ENCODE measurements at places on chromosomes 2 and 18.
A peak's percentile ranks its signal among the peaks of the same experiment; 100 is the strongest.

- no peak overlapping the region for H3K4me3 ChIP-seq
- H3K4me1 ChIP-seq, result no peaks in the 10 kb centered on the region
- DNase-seq, result no peak
- no peaks in the 10 kb centered on the region for H3K36me3 ChIP-seq
Measured at GRCh38 chr2:134346141-134346540, 92.3 kb downstream of the MGAT5 start.

- H3K27me3 ChIP-seq, result no peaks in the 10 kb centered on the region
- no peak for DNase-seq
- no peaks in the 10 kb centered on the region for H3K4me1 ChIP-seq
- H3K4me3 ChIP-seq, result no peak overlapping the region
Measured at GRCh38 chr18:21826196-21826595, 85.6 kb downstream of the MIB1 start.

- H3K36me3 ChIP-seq, result no peaks in the 10 kb centered on the region
- H3K4me3 ChIP-seq, result no peak overlapping the region
- H3K4me1 ChIP-seq, result no peaks in the 10 kb centered on the region
- no peaks in the 10 kb centered on the region for H3K27me3 ChIP-seq
- no peak for DNase-seq
Measured at GRCh38 chr2:120977582-120978358, 242.1 kb downstream of the GLI2 start.

DNA sequence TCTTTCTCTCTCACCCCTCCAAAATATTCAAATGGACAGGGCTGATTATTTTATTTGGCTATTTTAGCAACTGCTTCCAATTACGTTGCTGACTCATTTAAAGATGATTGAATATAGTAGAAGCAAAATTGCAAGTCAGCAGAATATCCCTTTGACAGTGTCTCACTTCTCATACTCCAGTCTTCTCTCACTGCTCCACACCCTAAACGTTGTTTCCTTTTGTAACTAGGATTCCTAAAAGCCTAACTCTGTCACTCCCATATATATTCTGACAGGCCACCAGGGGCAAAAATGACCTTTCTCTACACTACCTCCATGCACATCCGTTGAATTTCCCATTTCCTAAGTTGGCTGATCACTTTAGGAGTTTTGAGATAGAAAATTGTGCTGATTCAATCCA, 351.1 kb downstream of the RND3 start:
- no peak overlapping the region for H3K27ac ChIP-seq
- H3K27me3 ChIP-seq, result no peaks in the 10 kb centered on the region
- no peak overlapping the region for H3K4me3 ChIP-seq
- no peaks in the 10 kb centered on the region for H3K36me3 ChIP-seq

- no peaks in the 10 kb centered on the region for H3K27me3 ChIP-seq
- no peaks in the 10 kb centered on the region for H3K36me3 ChIP-seq
- peak; percentile 83 for DNase-seq
- H3K27ac ChIP-seq, result no peak overlapping the region
- H3K4me3 ChIP-seq, result no peak overlapping the region
Measured at GRCh38 chr2:240455647-240456446, 20.4 kb downstream of the GPC1 start.

- no peak overlapping the region for H3K27ac ChIP-seq
- H3K27me3 ChIP-seq, result no peaks in the 10 kb centered on the region
- no peak overlapping the region for H3K4me3 ChIP-seq
Measured at GRCh38 chr2:7588295-7588694, 671.1 kb downstream of the RNF144A start.

- no peak overlapping the region for H3K4me3 ChIP-seq
- no peaks in the 10 kb centered on the region for H3K27me3 ChIP-seq
- H3K36me3 ChIP-seq, result no peaks in the 10 kb centered on the region
- H3K4me1 ChIP-seq, result peaks cover 12% of the 10 kb centered on the region
Measured at GRCh38 chr2:105795575-105795934, 50.8 kb downstream of the NCK2 start.

- H3K4me1 ChIP-seq, result no peaks in the 10 kb centered on the region
- DNase-seq, result peak; percentile 25
- no peaks in the 10 kb centered on the region for H3K36me3 ChIP-seq
- H3K27me3 ChIP-seq, result no peaks in the 10 kb centered on the region
- no peak overlapping the region for H3K4me3 ChIP-seq
Measured at GRCh38 chr2:18299423-18300212, 260.8 kb downstream of the RDH14 start.

- H3K4me1 ChIP-seq, result no peaks in the 10 kb centered on the region
- H3K27ac ChIP-seq, result no peak overlapping the region
- no peaks in the 10 kb centered on the region for H3K27me3 ChIP-seq
- H3K36me3 ChIP-seq, result no peaks in the 10 kb centered on the region
- DNase-seq, result no peak
Measured at GRCh38 chr18:55318951-55319441, 269.0 kb downstream of the TCF4 start.

GRCh38 chr2:178491612-178492011, 11.4 kb downstream of the PLEKHA3 start:
- H3K36me3 ChIP-seq, result no peaks in the 10 kb centered on the region
- H3K27ac ChIP-seq, result no peak overlapping the region
- no peak for DNase-seq
- H3K4me1 ChIP-seq, result no peaks in the 10 kb centered on the region

GRCh38 chr2:241129086-241129871, 20.0 kb downstream of the PASK start:
- H3K4me3 ChIP-seq, result no peak overlapping the region
- no peaks in the 10 kb centered on the region for H3K27me3 ChIP-seq
- no peak for DNase-seq
- H3K36me3 ChIP-seq, result no peaks in the 10 kb centered on the region
- no peaks in the 10 kb centered on the region for H3K4me1 ChIP-seq

DNA sequence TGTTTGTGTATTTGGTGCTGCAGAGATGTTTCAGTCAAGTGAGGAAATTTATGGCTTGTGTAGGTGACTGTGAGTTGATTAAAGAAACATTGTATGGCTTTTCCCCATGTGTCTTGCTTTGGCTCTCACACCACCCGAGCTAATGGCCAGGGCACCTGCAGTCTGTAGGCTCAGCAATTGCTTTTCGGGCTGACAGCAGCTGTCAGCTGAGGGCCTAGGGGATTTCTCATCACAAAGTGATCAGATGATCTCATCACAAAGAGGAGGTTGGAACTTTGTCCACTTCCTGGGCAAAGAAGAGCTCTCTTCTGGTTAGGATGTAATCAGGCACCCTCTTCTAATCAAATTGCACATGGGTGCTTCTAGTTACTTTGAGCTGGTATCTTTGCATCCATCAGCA, 632.2 kb downstream of the SLC4A3 start:
- no peaks in the 10 kb centered on the region for H3K36me3 ChIP-seq
- DNase-seq, result no peak
- no peaks in the 10 kb centered on the region for H3K4me1 ChIP-seq
- H3K27ac ChIP-seq, result no peak overlapping the region
- no peak overlapping the region for H3K4me3 ChIP-seq
- no peaks in the 10 kb centered on the region for H3K27me3 ChIP-seq

All from pancreas (tissue), 10 donors.